Activated CD8-positive, alpha-beta memory T cell treated with anti-CD3 and anti-CD28 coated beads, Interleukin-2, amount 50 U/mL, for 4 hours (primary cell): ENCODE measurements at places on chromosomes 12 and 14.
A peak's percentile ranks its signal among the peaks of the same experiment; 100 is the strongest.

DNA sequence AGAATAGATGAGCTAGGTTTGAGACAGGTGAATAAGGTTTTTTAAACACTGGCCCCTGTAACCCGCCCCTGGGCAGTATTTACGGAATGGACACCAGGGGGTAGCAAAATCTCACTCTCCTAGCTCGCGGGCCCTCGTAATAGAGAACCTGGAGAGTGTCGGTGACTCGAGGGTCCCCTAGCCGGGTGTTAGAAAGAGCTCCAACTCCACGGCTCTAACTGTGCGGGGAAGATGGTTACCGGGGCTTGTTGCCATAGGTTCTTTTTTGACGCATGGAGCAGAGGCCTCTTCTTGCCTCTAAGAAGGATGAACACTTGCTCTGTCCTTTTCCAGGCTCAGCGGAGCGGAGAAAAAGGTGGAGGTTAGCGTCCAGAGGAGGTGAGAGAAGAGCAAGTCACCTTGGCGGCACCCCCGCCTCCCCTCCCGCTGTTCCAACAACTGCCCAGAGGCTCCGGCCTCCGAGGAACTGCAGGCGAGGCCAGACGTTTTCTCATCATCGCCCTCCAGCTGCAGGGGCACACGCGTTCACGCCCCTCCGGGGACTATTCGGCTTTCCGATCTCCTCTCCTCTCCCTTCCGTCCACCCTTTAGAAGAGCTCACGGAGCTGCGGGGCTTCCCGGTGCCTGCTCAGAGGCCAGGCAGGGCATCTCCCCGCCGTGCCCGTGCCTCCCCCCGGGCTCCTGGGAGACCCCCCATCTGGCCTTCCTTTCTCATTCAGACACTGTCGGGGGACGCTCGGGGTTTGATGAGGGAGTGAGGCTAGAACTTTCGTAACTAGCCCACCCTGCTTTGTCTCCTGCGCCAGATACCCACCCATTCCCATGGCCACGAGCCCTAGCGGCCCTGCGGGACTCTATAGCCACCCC lies 1.4 kb upstream of the ARHGEF40 start:
- peak; percentile 54 for DNase-seq

DNA sequence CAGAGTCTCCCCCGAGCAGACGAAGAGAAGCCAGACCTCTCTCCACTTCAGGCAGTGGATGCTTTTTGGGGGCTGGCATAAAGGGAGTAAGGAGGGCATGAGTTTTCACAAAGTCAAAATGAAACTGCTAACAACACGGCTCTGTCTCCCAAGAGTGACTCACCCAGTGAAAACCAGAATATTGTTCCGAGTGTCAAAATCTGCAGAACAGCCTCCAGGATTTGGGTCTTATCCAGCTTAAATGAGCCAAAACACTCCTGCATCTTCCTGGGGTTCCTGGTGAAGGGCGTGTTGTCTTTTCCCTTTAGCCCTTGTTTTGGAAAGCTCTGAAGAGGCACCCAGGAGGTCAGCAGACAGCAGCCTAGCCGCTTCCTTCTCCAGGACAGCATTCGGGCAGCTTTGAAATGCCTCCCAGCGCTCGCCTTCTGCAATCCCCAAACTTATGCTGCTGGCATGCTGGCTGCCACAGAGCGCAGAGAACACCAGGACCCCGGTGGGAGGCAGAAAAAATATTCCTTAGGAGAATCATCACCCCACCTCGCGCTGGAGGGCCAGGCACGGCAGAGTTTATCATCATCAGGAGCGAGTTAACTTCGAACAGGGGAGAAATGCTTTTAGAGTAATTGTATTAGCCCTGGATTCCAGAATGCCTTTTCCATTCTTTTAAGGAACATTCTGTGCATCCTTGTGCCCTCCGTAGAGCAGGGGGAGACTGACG lies 117.7 kb upstream of the NCOR2 start:
- DNase-seq: no peak

DNA sequence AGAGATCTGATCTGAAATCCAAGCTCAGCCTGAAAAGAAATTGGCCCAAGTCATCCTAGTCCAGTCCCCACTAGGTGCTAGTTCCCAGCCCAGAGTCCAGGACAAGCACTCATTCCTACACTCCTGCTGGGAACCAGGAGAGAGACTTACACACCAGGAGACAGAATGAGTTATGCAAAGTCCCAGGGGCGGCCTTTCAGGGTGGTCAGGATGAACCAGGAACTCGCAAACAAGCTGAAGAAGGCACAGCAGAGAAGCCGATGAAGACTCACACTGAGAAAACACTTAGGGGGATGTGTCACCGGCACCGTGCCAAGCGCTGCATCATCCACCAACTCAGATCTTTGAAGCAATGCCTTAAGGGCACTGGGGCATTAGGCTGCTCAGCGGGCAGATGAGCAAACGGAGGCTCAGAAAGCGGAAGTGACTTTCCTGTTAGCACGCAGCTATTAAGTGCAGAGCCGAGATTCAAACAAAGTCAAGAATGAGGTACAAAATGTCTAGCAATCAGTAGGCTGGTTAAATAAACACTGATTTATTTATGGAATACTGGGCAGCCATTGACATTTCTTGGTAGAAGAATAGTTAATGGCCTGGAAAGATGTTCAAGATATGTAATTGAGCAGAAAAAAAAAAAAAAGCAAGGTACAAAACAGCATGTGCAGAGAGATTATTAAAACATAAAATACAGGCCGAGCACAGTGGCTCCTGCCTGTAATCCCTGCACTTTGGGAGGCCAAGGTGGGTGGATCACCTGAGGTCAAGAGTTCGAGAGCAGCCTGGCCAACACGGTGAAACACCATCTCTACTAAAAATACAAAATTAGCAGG lies 78.7 kb downstream of the LRRC74A start:
- DNase-seq: peak; percentile 84

DNA sequence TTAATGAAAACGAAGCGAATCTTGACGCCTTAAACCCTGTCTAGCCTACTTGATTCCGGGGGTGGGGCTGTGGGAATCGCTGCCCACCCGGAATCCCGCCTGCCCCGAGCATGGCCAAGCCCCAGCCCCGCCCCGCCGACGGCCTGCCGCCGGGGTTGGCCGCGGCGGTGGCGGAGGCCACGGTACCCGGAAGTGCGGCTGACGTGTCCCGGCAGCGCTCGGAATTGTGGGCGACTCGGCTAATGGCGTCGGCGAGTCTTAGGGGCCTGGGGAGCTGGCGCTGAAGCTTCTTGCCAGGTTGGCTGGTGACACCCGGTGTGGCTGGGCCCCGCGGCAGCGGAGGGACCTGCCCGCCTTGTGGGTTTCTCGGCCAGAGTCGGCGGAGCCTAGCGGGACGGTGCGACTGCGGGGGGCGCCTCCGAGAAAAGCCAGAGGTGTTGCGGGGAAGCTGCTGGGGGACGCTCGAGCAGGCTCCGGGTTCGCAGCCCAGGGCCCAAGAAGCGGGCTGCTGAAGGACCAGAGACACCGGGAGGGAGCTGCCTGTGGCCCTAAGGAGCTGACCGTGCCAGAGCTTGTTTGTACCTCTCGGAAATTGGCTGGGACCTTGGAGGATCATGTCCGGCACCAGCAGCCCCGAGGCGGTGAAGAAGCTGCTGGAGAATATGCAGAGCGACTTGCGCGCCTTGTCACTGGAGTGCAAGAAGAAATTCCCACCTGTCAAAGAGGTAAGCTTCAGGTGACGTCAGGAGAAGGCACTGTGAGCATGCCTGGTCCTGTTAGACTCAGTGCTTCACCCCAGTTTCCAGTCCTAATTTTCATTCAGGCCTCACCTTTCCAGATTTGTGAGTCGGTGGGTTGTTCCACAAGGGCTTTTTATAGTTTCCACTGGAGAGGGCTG lies at the start of gene MON2:
Gene MON2 (plus strand): TSS at position 233 of the 898 bp plus-strand sequence. CDS start 382 bp downstream, at position 615.
- peak; percentile 86 for DNase-seq

DNA sequence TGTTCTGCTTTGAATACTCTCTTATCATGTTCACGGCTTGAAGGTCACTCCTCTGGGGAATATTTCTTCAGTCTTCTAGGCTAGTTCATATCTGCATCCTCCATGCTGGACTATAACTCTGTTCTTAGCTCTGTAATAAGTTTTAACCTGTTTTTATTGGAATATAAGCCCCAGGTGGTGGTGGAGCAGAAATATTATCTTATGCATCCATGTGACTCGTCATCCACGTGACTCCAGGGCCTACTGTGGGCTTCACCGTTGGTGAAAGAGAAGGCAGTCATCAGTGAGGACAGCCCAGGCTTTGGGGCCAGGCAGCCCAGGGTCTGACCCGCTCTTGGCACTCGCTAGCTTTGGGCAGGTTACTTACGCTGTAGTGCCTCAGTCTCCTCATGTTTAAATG lies 87.1 kb downstream of the ETNK1 start:
- DNase-seq: no peak
